Hematopoietic multipotent progenitor cell treated with erythropoietin and hydrocortisone succinate and interleukin-3 and kit ligand, for 4 days (in vitro differentiated cells): ENCODE measurements at places on chromosomes 3 and 15.
A peak's percentile ranks its signal among the peaks of the same experiment; 100 is the strongest.

DNA sequence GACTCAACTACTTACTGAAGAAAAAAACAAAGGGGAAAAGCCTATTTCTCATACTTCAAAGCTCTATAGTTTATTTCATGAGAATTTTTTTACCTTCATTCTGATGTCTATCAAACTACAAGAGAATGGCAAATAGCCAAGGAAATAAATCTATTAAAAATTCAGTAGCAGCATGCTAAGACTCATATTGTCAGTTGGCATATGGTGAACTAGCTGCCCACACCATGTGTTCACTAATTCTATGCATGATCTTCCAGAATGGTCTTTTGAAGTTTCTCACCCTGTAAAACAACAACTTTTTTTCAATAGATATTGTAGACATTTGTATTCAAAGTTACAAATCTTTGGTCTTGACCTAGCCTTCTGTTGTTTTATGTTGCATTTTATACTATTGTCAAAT, 386.2 kb downstream of the RSL24D1 start:
- DNase-seq = no peak

DNA sequence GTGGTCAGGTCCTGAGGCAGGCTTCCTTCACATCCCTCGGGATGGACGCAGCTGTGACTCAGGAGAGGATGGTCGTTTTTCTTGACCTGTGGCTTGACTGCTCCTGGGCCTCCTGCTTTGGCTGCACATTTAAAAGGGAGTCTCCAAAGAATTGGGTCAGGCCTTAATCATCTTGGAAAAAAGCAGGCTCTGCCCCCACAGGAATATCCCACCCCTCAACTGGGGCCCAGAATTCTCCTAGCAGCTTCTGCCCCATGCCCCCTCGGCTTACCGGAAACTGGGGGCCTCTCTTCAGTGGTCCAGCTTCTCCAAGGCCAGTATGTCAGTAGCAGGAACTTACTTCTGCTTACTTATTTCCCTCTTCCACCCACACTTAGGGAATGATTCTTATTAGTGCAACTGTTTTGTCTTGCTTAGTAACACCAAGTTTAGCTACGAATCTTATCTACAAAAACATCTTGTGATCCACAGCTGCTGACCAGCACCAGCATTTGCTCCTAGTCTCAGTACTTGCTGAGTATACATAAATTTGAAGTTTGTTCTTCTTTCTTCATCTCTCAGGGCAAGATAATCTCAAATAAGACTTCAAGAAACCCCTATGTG, 35.7 kb downstream of the ATG7 start:
- DNase-seq = peak; percentile 62

GRCh38 chr15:51375966-51376640, 34.6 kb downstream of the GLDN start:
- DNase-seq = no peak

DNA sequence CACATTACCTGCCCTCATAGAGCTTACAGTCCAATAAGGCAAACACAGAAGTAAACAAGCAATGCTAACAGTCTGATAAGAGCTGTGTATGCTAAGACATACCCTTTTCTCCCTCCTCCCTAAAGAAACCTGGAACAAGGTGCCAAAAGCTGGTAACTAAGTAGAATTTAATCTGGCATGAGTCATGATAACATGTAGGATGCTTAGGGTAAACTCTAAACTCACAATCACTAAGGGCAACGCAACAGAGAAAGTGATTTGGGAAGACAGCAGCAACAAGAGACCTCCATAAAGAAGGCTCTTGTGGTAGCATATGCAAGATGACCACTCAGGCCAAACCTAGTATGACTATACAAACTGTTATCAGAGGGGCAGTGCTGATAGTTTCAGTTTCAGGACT, 55.5 kb downstream of the MYO1E start:
- DNase-seq = no peak

- peak; percentile 55 for DNase-seq
Measured at GRCh38 chr3:36964817-36965216, 20.0 kb upstream of the TRANK1 start.

DNA sequence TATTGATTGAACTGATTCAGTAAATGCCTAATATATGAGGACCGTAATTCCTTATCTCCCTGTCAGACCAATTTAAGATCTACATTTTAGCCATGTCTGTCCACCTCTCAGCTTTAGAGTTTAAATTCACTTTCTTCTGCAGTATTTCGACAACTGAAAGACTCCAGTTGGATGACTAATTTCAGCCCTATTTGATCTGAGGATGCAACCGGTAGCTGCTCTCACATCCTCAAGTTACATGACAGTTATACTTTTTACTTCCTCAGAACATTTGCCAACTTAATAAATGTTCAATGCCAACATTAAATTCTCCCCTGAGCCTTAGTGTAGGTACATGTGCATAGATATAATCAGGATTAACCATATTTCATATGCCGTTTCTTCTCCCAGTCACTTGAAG, 2.5 kb upstream of the HHLA2 start:
- DNase-seq = no peak

DNA sequence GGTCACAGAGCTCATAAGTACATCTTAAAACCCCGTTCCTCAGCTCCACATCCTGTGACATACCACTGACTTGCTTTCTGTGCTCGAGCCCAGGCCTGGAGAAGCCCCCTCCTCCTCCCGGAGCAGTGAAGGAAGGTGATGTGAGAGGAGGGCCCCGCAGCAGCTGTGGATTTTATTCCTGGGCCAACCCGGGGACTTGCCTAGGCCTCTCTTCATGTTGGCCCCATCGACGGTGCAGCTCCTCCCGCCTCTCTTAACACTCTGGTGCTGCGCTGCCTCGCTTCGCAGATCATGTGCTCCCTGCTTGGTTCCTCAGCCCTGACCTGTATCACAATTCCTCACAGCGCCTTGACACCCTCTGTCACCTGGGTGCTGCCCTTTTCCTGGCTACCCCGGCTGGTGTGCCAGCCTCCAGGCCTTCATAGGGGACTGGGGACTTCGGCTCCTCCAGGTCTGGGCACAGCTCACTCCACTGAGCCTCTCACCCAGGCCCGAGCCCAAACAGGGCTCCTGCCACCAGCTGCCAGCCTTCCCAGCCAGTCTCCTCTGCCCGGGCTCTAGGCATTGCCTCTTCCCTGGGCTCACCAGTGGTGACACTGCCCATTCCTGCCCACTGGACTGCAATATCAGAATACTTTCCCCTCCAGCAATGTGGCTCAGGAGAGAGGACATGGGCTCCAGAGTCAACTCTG, 21.5 kb downstream of the MAGEF1 start:
- no peak for DNase-seq

GRCh38 chr15:29113336-29114220, 156.0 kb downstream of the NSMCE3 start:
- DNase-seq = peak; percentile 31

DNA sequence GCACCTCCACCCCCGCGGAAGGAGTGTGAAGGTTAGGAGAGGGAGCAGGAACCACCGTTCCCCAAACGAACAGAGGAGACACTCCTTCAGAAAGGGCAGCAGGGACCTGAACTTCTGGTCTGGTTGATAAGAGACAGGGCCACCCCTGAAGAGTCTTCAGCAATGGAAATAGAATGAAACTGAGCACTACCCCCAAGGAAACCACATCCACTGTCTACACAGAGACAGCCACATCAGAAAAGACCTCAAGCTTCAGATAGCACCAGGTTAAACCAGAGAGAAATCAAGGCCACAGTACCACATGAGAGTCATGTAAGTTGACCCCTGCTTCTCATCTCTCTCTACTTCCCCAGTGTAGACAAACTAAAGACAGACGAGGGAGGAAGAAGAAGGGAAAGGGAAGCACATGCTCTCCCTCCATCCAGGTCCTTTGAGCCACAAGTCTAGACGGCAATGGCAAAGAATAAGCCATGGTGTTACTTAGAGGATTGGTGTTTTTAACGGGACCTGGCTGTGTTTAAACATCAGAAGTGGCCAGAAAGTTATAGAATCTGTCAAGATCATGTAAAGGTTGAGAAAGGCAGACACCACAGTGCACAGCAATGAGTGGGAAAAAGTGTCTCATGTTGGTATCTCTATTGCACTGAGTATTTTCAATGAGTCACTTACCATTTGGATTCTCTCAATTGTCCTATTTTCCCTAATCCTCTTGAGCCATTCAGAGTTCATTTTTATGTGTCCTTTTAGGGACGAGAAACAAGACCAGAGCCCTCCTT, 31.4 kb upstream of the CTNNB1 start:
- DNase-seq = peak; percentile 75

- no peak for DNase-seq
Measured at GRCh38 chr3:80086426-80086825, 318.6 kb upstream of the ROBO1 start.

GRCh38 chr15:101138913-101139880, 112.7 kb downstream of the CHSY1 start:
- DNase-seq = no peak

DNA sequence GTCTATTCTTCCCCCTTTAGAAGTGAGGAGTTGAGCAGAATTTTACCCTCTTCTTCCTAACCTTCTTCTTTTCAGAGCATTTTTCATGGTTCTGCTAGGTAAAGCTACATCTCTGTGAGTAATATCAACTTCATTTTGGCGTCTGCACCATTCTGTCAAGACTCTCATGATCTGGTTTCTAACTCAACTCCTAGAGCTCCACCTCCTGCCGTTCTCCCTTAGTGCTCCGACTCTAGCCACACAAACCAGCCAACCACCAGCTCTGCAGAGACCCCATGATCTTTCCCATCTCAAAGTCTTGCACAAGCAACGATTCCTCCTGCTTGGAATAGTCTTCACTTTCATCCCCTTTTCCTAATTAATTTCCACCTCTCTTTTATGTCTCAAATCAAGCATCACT, 193.9 kb upstream of the TMC3 start:
- DNase-seq = no peak

GRCh38 chr3:150169330-150169940, 198.7 kb upstream of the PFN2 start:
- DNase-seq = peak; percentile 40

- DNase-seq = no peak
Measured at GRCh38 chr3:32082721-32083120, 23.7 kb upstream of the GPD1L start.

GRCh38 chr15:38743147-38743546, 178.5 kb upstream of the RASGRP1 start:
- DNase-seq = peak; percentile 29

- peak; percentile 83 for DNase-seq
Measured at GRCh38 chr3:125069452-125069851, 13.7 kb upstream of the HEG1 start.

- DNase-seq = no peak
Measured at GRCh38 chr3:69126999-69127398, 4.6 kb upstream of the LMOD3 start.

GRCh38 chr3:141738891-141739363, 829 bp downstream of the RNF7 start:
- DNase-seq = peak; percentile 73

- no peak for DNase-seq
Measured at GRCh38 chr3:111861391-111861790, 2.3 kb downstream of the PHLDB2 start.

GRCh38 chr3:129050556-129051295, 9.9 kb upstream of the GP9 start:
- DNase-seq = no peak

- DNase-seq = no peak
Measured at GRCh38 chr3:9403463-9403862, 6.0 kb downstream of the SETD5 start.

- no peak for DNase-seq
Measured at GRCh38 chr3:128280481-128281052, 127.3 kb downstream of the EEFSEC start.

GRCh38 chr3:46693038-46693891, at the start of gene ALS2CL:
Gene ALS2CL, minus strand, starts transcription at chr3:46693679. Its CDS starts 4,239 bp downstream, at chr3:46689440.
- DNase-seq = peak; percentile 42

GRCh38 chr3:62601238-62602070, 228.1 kb upstream of the FEZF2 start:
- no peak for DNase-seq

DNA sequence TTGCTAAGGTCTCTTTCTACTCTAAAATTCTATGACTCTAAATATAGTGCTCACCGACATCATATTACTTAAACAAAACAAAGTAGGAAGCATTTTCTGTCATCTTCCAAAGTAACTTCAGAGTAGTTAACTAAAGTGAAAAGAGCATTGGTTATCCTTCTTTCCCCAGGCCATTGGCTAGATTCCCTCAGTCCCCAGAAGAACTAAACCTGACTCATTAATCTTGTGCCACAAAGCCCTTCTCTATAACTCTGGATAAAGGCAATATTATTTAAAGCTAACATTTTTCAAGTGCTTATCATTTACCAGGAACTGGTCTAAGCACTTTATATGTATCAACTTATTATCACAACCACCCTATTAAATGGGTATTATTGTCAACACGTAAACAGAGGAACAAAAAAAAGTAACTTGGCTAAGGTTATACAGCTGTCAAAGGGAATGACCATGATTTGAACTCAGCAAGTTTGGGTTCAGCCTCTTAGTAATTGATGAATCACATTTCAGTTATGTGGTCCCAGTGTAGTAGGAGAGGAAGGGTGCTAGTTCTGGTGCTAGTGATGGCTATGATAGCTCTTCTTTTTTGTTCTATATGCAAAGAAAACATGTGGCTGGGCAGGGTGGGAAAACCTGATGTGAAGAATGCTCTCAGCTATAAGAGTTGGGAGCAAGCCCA, 304.9 kb downstream of the FGF12 start:
- DNase-seq = no peak

DNA sequence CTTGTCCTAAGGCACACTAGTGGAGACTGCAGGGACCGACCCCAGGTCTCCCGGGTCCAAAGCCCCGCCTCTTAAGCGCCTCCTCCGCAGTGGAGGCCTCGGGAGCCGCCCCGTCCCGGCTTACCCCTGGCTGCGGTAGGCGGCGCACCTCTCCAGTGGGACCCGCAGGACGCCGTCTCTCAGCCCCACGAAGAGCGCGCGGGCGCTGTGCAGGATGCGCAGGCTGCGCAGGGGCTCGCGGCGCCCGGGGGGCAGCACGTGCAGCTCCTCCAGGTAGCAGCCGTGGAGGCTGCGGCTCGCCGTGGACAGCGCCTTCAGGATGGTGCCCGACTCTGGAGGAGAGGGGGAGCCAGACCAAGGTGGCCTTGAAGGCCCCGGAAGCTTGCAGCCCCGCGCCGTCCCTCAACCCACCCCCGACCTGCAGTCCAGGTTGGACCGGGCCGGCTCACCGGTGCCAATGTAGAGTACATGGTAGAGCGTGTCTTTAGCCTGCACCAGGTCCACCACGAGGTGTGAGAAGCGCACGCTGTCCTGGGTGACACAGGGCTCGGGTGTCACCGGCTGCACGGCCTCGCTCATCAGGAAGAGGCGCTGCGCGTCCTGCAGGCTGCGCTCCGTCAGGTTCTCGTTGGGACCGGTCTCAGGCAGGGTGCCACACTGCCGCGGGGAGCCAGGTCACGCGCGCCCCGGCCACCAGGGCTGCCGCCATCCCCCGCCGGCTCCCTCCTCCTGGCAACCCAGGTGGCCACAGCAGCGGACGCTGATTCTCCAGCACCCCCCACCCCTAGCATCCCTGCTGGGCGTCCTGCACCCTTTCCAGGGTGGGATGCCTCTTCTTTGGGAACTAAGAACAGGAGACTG, 105.5 kb downstream of the SEMA5B start:
- peak; percentile 70 for DNase-seq

DNA sequence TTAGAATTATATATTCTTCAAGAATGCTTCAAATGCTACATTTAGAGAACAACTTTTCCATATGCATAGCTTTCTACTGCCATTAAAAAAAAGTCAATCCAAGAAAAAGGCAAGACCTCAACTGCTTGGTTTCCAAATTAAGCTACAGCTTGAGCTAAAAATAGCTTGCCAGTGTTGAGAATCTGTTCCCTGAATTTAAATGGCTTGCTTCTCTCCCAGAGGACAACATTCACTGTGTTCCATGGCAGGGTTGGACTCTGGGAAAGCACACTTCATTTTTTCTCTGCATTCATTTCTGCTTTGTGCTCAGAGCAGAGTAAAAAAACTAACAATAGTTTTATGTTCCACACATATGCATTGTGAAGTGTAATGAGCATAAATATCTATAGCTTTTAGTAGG, 50.3 kb upstream of the ACTL6A start:
- DNase-seq = no peak
